ENCODE measurements at places on chromosomes 11 and 22.

DNA sequence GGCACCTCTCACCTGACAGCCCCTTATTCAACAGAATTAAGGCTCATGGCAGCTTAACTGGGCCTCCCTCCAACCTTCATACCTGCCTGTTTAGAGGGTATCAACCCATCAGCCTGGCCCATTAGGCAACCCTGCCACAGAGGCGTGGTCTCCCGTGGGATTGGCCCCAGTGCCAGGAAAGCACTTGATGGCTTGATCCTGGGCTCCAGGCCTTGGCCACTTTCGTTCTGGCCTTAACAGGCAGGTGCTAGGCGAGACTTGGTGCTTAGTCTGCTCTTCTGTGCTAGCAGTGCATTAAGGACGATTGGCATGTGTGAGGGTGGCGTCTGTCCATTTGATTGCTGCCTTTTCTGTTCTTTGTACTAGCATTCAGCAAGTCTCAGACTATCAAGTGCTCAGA lies 75.2 kb downstream of the CABIN1 start:
- DNase-seq, result no peak

DNA sequence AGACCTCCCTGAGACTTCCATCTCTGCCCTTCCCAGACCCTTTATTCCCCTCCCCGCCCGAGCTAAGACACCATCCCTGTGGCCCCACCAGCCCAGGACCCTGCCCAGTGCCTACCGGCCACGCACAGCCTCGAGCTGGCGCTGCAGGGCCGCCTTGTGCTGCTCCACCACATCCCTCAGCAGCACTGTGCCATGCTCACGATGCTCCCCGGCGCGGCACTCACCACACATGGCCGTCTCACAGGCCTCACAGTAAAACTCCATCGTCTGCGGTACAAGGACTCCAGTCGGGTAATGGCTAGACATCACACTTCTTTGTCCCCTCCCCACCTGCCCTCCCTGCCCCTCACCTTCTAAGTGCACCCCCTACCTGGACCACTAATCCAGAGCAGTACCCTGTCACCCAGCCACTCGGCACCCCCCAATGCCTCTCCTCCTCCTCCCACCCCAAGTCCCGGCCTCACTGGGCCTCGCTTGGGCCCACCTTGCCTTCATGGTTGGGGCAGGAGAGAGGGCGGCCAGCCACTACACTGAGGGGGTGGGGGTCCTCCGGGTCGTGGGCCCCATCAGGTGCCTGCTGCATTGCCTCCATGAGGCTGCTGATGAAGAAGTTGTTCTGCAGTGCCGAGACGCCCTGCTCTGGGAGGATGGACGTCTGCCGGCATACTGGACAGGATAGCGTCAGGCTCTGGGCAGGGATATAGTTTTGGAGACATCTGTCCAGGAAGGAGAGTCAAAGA lies 16.0 kb downstream of the TRIM3 start:
- no peak for DNase-seq

DNA sequence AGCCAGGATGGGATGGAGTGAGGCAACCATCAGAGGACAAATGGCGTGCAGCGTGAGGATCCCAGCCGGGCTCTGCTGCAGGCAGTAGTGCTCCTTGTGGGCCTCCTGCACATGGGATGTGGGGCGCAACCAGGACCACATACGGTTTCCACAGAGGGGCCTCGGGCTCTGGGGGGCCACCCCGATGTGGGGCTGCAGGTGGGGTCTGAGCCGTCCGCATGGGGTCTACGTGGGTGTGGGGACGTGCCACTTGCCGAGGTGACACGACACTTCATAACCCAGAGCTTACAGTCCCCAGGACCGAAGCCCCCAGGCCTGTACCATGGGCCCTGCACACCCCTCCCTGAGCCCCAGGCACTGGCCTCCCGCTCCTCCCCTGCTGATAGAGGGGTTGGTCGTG lies 10.8 kb downstream of the TTLL8 start:
- DNase-seq, result no peak

DNA sequence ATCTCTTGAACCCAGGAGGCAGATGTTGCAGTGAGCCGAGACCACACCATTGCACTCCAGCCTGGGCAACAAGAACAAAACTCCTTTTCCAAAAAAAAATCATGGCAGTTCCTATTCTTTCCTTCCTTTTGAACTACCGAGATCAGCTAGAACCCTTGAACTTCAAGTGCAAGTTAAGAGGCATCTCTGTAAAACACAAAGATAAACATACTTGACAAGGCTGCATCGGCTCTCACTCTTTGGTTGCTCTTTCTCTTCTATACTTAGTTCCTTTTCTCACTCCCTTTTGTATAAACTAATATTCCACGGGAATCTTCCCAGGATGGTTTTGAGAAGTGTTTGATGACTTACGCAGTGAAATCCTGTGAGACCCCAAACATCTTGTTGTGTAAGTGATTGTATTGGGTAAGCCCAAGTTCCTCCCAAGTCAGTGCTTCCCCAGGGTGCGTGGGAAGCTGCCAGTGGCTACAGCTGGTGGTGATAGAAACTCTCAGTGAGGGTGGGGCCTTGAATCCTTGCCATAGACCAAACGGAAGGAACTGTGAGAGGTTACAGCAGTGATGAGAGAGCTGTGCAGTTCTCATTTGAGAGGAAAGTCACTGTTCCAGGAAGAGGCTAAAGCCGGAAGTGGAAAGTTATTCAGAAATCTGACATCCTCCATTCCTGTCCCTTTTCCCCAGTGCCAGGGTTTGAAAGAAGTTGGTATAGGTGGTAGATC lies 24.1 kb upstream of the CDC42EP2 start:
- no peak for DNase-seq

DNA sequence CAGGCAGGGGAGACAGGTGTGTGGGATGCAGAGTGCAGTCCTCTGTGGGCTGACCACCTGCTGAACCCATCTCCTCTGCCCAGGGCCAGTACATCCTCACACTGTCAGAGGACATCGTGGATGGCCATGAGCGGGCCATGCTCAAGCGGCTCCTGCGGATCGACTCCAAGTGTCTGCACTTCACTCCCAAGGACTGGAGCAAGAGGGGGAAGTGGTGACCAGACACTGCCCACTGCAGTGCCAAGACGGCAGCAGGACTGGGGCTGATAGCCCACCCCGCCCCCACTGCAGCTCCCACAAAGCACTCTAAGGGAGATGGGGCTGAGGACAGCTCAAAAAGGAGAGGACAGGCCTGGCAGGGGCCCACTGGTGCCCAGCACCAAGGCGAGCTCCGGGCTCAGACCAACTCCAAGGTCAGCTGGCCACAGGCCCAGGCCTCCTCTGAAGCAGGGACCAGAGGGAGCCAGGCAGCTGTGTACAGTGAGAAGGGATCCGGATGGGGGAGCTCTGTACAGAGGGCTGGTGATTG lies 1.6 kb downstream of the RNASEH2C start:
- no peak for DNase-seq

DNA sequence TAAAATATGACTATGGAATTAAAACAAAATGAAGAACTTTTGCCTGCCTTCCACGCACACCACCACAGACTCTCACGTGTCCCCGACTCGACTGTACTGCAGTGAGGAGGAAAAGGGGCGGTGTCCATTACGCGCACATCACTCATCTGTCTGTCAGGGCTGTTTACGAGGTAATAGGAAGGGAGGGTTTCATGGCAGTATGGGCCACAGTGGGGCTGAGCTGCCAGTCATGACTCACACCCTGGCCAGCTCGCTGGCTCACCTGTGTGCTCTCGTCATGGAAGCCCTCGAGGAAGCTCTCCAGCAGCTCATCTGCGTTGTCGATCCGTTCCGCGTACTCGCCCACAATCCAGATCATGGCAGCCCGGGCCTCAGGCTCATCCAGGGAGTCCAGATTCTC lies 33.5 kb upstream of the RASL10A start:
- DNase-seq, result no peak

DNA sequence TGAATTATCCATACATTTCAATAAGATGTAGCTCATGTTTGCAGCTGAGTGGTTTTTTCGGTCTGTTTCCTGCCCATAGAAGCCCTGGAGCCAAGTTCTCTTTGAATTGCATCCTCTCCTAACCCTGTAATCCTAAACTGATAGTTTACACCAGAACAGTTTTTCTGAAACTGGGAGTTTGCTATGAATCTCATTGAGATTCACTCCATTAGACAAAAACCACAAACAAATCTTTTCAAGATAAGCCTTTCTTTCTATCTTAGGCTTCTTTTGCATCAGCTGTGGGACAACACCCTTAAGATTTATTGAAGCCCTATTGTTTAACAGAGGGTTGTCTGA lies 324.8 kb downstream of the DYNC2H1 start:
- DNase-seq, result no peak
